ENCODE measurements at places on chromosomes 12 and 14.

- DNase-seq = no peak
Measured at GRCh38 chr12:47892819-47893218, 12.0 kb downstream of the VDR start.

GRCh38 chr12:53345486-53346188 lies 9.5 kb upstream of the SP7 start:
- DNase-seq = no peak

- no peak for DNase-seq
Measured at GRCh38 chr12:114045349-114045748, 79.2 kb upstream of the RBM19 start.

GRCh38 chr14:59126714-59127436 lies 61.6 kb upstream of the DAAM1 start:
- DNase-seq = no peak

DNA sequence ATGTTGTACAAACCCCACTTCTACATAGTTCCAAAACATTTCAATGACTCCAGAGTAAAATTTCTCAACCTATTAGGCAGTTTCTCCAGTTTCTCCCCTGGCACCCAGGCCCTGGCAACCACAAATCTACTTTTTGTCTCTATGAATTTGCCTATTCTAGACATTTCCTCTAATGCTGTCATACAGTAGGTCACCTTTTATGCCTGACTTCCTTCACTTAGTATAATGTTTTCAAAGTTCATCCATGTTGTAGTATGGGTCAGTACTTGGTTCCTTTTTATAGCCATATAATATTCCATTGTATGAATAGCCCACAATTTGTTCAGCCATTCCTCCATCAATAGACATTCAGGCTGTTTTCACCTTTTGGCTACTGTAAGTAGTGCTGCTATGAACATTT lies 67.0 kb downstream of the SPRING1 start:
- DNase-seq = no peak

GRCh38 chr12:22467190-22467589 lies 77.2 kb downstream of the C2CD5 start:
- DNase-seq = no peak

DNA sequence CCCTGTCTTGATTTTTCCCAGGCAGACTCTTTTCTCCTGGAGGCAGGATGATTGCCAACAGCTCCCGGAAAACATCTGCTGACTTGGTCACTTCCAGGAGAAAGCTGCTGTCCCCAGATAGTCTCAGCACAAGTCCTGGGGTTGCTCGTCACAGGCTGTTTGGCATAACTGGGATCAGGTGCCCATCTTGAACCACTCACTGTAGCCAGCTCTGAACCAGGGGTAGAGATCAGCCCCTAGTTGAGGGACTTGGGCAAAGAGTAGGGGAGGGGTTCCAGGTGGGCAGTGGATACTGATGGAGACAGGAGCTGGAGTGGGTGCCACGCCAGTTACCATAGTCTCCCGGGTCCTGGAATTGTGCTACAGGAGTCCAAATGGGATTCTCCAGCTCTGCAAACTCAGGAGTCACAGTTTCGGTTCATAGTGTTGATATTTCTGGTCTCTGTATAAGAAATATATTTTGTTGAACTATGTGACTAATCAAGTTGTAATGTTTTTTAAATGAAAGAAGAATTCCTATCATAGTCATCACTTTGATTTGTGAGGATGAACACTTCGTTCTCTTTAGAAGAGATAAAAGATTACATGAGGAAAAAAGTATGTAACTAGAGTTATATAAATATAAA lies 1154.5 kb downstream of the AACS start:
- no peak for DNase-seq

DNA sequence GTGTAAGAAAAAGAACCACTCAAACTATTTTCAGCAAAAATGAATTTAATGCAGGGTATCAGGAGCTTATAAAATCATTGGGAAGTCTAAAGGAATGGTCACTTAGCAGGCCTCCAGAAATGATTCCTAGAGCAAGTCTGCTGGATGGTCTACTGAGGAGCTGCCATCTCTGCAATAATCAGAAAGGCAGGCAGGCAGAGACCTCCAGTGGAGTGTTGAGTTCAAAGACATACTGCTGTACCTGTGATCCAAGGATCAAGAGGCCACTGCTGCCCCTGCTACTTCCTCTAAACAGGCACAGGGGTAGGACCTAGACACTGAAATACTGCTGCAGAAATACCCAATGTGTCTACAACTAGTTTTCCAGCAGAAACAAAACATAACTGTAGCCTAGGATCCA lies 14.5 kb upstream of the KICS2 start:
- DNase-seq = no peak

- DNase-seq = no peak
Measured at GRCh38 chr14:28875934-28876571, 109.5 kb downstream of the FOXG1 start.

- no peak for DNase-seq
Measured at GRCh38 chr12:14910090-14910915, 24.6 kb upstream of the MGP start.

DNA sequence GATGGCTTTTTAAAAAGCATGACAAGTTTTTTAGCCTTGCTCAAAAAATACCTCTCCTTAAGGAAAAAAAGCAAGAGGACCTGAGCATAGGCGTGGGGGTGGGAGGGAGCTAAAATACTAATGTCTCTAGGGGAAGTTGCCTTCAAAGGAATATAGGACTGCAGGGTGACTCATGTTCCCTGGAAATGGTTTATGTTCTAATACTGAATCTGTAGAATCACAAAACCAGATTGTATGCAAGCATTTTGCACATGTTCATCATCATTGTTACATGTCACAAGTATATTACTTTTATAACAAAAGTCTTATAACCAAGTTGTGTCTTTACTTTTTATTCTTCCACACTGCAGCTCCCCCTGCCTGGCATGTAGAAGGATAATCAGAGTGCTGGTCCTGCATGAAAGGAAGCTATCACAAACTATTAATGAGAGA lies 36.6 kb downstream of the GPR135 start:
- DNase-seq = no peak

- no peak for DNase-seq
Measured at GRCh38 chr12:87794854-87795253, 234.3 kb downstream of the C12orf50 start.

- no peak for DNase-seq
Measured at GRCh38 chr12:123058481-123058880, 78.0 kb downstream of the ARL6IP4 start.

DNA sequence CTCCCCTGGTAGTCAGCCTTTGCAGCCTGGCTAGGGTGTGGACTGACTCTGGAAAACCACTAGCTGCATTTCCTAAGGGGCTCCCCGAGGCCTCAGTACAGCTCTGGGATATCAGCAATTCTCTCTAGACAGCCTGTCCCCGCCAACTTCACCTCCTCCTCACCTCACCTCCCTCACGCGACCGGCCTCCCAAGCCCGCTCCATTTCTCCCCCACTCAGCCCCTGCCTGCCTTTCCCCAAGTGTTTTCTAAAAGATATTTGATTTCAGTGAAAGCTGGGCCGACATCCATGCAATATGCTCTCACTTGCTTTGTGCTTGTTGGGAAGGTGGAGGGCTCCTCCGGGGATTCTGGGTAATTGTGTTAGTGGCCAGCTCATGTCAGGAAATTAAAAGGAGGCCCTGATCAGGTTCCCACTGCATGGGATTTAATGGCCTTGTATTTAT lies 91.8 kb downstream of the ESRRB start:
- no peak for DNase-seq

GRCh38 chr12:32201976-32202375 lies 95.3 kb downstream of the BICD1 start:
- DNase-seq = no peak

DNA sequence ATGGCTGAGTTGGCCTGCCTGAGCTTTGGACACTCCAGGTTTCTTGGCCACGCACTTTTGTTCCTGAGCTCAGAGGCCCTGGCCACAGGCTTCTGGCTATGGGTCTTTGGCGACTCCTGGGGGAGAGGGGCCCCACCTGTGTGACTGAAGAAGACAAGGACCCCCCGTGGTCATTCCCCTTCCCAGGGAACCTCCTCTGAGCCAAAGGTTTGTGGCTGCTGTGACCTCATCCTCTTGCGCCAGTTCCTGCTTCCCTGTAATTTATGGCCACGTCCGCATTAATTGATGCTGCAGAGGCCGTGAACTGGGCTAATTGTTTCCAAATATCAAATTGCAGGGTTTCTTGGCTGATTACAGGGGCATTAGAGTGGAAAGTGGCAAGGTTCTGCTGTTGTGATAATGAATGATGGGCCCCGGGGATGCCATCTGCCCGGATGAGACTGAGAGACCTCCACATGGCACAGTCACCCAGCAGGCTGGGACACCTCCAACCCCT lies 27.6 kb upstream of the NOS1 start:
- DNase-seq = no peak

DNA sequence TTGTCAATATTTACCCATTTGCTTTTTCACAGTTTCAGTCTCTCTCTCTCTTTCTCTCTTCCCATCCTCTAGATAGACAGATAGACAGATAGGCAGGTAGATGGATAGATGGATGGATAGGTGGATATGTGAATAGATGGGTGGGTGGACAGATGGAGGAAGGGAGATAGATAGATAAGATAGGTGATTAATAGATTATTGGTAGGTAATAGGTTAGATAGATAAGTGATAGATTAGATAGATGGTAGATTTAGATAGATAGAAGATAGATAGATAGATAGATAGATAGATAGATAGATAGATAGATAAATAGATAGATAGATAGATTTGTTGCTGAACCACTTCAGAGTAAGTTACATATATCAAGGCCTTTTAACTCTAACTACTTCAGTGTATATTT lies 148.2 kb downstream of the SLC15A4 start:
- DNase-seq = no peak

DNA sequence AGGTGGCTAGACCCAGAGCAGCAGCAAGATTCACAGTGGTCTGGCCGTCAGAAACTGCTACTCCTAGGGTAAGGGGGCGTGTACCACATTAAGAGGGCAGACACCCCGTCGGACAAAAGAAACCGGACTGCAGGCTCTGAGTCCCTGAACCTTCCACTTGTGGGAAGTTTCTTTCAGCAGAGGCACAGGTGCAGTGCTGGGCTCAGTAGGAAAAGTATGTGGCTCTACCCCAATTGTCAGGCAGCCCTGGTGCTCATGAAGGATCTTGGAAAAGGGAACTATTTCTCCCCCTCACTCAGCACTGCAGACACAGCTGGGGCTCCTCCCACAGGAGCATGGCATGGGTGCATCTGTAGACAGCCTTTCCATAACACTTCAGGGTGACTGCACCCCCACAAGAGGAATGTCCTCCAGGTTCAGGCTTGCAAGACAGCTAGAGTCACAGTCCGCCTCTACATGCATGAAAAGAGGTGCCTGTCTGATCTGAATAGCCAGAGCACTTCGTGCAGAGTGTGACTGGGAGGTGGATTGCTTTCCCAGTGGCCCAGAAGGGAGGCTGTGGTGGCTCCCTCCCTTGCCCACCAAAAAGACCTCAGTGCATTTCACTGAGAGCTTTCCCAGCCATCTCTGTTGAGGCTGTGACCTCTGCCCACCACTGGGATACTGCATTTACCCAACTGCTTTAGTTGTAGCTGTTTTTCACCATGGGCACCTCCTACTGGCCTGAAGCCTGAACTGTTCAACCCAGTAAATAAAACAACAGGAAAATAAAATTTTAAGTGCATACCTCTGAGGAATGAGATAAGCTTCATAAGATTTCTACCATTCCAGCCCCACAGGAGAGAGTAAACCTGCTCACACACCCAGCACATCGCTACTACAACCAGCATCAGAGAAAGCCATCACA lies 14.2 kb downstream of the CEP128 start:
- DNase-seq = no peak

- no peak for DNase-seq
Measured at GRCh38 chr14:39217214-39217879, 16.4 kb upstream of the MIA2 start.

GRCh38 chr12:98308141-98308540 lies 207.2 kb upstream of the TMPO start:
- DNase-seq = no peak

DNA sequence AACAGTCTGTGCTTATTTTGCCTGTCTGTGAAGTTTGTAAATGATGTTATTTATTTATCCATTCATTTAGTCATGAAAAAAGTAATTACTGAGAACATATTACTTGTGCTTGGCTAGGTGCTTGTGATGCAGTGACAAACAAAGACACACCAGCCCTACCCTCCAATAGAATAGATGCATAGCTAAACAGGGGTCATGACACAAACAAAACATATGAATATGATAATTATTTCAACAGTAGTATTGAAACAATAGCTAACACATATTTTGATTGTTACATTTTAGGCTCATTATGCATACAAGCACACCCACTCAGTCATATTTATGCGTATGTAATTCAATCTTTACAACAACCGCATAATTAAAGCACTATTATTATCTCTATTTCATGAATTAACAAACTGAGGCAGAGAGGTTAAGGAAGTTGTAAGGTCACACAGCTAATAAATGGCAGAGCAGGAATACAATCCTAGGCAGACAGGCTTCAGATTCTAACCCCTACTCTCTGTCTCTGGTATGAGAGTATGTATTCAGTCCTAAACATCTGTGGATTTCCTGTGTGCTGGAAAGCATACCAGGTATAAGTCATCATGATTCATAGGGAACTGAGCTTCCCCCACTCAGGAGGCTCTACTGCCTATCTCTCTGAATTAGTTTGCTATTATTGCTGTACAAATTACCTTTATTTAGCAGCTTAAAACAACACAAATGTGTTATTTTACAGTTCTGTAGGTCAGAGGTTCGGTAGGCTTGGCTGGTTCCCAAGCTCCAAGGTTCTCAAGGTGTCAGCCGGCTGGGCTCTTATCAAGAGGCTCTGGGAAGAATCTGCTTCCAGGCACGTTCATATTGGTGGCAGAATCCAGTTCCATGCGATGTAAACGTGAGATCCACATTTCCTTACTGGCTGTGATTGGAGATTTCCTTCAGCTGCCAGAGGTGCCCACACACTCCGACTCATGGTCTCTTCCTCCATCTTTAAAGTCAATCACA lies 509.4 kb downstream of the GALC start:
- no peak for DNase-seq
